ENCODE measurements at places on chromosomes 2 and 18.
A peak's percentile ranks its signal among the peaks of the same experiment; 100 is the strongest.

- peak; percentile 79 for DNase-seq
Measured at GRCh38 chr18:22169011-22169888, at the start of gene GATA6. GATA6 (plus strand) TSS chr18:22169589; CDS start chr18:22171145, 1,556 bp downstream.

DNA sequence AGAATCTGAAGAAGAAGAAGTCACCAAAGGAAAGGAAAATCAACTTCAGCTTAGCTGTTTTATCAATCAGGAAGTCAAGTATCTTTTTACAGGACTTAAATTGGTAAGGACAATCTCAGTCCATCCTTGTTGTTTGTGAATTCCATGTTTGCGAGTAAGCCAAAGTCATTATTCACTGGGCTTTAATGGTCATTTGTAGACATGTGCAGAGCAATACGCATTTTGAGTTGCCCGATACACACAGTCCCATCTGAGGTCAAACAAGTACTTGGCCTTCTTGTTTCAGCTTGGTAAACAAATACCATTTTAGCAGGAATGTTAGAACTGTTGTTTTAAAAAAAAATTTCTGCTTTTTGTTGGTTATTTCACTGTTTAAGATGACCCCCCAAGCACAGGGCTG is 40.9 kb downstream of the USP14 start:
- DNase-seq: no peak

DNA sequence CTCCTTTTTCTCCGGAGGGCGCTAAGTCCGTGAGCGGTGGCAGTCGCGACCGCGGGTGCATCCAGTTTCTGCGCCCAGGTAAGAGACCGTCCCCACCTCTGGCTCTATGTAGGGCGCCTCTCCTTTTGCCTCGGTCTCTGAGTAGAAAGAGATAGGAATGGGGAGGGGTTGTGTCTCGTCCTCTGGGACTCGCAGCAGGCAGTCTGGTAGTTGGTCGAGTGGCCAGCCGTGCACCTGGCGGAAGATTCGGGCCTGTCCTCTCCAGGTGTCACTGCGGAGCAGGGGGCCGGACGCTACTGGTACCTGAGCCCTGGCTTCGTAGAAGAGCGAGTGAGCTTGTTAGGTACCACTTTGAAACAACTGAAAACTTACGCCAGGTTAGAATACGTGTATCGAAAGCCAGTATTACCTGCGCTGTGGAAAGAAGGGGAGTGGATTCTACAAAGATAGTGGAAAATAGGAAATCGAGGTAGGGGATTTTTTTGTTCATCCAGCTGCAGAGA is 403 bp downstream of the MAP2 start:
- no peak for DNase-seq

DNA sequence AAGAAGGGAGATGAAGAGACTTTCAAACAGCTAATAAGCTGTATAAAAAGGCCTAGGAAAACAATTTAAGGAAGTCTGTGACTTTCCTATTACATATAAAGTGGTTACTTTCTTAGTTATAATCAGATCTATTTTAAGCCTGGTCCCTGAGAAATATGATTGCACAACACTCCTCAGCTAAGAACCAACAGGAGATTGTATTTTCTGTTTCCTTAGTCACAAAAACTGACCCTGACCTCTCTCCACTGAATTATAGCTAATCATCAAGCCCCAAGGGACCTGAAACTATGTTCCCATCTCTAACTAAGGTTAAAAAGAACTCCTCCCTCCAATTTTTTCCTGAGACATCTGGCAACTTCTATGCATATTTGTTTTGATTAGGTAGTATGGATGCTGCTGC is 106.9 kb downstream of the ROCK1 start:
- peak; percentile 94 for DNase-seq

GRCh38 chr2:62427146-62427545 is 78.8 kb downstream of the TMEM17 start:
- DNase-seq: no peak

GRCh38 chr2:11726384-11726783 is 20.0 kb upstream of the LPIN1 start:
- DNase-seq: no peak

GRCh38 chr2:8587920-8588830 is 93.7 kb upstream of the ID2 start:
- no peak for DNase-seq

GRCh38 chr2:122179492-122180165 is 424.2 kb downstream of the TSN start:
- no peak for DNase-seq

DNA sequence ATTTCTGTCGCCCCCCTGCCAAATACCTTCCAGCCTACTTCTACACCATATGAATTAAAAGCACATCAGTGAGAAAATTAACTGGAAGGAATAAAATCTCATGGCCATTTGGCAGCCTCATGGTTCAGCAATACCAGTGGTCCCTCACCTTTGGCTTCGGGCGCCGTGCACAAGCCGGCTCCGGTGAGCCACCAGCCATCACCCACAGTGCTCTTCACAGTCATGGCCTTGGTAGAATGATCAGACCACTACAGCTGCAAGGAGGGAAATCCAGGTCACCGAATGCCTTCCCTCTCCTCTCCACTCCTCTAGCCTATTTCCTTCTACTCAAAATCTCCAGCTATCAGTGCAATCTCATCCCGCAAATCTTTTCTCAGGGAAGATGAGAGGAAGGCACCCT is 239.1 kb downstream of the C1D start:
- no peak for DNase-seq

DNA sequence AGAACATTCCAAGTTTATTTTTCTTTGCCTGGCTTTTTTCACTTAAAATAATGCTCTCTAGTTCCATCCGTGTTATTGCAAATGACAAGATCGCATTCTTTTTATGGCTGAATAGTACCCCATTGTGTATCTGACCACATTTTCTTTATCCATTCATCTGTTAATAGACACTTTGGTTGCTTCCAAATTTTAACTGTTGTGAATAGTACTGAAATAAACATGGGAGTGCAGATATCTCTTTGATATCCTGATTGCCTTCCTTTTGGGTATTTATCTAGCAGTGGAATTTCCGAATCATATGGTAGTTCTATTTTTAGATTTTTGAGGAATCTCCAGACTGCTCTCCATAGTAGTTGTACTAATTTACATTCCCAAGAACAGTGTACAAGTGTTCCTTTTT is 230.5 kb downstream of the FIGN start:
- DNase-seq: no peak

- no peak for DNase-seq
Measured at GRCh38 chr2:203338322-203338721, 10.1 kb downstream of the ABI2 start.

DNA sequence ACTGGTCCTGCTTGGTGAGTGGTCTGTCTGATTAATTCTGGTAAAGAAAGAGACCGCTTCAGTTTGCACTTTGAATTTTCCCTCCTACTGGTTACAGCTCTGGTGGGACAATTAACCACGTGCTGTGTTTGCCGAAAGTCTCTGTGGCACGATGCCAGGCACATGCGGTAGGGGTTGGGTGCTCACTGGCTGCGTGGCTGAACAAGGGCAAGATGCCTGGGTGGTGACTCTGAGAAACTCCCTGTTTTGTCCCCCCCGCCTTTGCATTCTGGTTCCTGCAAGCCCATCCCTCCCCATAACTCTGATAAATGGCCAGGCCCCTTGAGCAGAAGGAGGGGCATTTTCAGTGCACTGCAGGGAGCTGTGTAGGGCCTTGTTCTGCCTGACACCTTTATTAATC is 206.1 kb downstream of the TFCP2L1 start:
- DNase-seq: no peak

DNA sequence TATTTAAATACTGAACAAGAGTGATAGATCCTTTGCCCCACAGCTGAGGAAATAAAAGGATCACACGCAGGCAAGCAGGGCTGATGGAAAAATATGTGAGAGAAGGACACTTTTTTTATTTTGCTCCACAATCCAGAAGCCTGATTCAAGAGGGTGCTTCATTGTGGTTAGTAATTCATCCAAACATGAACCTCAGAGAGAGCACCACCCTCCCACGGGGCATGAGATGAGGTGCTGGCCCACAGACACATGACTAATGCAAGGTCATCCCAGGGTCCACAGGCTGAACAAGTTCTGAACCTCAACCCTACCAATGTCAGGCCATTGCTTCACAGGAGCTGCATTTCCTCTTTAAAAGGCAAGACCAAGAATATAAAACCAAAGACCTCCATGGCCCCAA is 239.6 kb downstream of the MREG start:
- DNase-seq: peak; percentile 99

DNA sequence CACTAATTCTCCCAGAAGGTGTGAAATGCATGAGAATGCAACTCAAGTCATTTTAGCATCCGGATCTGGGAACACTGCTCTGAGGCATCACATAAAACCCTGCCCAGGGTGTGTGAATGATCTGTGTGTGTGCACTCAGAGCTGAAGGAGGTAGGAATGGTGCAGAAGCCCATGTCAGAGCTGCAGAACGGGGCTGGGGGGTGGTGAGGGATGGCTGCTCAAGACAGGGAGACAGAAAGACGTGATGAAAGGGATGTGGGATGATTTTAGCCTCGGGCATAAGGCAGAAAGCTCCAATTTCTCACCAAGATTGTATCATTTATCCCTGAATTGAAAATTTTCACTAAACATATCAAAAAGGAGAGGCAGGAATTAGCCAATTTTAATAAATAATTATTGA is 369.1 kb downstream of the EIPR1 start:
- no peak for DNase-seq

DNA sequence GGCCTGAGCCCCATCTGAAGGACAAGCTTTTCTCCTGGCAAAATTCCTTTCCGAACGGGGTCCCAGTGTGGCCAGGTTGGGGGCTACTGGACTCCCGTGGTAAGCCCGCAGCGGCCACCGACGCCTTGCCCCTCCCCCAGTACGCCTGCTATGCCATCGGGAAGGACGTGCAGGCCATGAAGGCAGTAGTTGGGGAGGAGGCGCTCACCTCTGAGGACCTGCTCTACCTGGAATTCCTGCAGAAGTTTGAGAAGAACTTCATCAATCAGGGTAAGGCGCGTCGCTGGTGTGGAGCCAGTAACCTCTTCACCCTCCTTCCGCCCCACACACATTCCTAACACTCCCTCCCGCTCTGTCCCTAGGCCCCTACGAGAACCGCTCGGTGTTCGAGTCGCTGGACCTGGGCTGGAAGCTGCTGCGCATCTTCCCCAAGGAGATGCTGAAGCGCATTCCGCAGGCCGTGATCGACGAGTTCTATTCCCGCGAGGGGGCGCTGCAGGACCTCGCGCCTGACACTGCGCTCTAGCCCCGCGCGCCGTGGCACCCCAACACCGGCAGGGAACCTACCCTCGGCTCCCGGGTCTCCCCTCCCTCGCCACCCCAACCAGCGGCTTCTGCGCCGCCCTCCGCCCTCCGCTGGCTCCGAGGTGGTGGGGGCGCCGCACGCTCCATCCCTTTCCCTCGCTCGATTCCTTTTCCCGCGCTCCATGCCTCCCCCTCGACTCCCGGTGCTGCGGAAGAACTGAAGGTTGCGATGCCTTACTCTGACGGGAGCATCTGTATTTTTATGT is 13.6 kb upstream of the ANKRD53 start:
- DNase-seq: no peak

DNA sequence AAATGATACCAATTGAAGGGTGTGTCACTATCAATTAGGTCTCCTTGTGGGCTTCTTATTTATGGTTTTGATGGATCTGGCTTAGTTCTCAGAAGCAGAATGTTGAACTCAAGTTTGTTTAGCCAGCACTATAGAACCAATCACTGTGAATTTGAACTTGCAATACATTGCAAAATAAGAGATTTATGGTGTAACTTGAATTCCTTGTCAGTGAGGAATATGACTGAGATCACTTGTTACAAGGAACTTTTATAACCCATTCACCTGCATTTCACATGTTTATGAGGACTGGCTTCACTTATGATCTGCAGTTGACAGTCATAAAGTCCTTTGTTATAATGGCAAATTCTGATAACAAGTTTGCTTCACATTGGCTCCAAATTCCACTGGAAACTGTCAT is 9.8 kb downstream of the GATA6 start:
- no peak for DNase-seq

DNA sequence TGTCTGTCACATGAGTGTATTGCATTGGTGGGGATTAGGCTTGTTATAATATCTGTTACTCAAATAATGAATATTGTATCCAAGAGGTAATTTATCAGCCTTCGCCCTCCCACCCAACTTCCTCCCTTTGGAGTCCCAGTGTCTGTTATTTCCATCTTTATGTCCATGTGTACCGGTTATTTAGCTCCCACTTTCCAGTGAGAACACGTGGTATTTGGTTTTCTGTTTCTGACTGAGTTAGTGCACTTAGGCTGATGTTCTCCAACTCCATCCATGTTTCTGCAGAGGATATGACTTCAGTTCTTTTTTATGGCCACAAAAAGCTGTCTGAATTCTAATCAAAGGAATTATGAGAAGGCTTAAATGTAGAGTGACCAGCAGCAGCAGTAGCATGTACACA is 104.0 kb upstream of the ARHGAP28 start:
- no peak for DNase-seq

DNA sequence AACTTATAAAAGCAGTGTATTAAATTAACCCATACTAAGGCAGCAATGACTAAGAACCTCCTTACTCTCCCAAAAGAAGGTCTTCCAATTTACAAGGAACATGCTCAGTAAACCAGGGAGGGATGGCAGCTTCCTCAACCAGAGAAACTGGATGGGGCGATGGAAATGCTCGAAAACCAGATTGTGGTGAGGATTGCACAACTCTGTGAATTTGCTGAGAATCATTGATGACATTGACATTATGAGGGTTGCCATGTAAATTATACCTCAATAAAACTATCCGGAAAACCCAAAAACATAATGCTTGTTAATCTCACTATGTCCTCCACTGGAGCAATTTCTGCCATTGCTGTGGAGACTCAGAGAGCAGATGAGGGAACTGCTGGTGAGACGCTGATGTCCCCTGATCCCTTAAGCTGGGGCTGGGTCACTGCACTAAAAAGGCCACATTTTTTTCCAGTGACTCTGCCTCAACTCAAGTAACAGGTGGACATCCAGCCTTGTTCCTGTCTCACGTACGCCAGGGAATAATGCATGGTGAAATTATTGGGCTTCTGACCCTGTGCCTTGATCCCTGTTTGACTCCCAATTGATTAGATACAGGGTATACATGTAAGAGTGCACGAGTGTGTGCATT is 288.3 kb downstream of the CYP26B1 start:
- no peak for DNase-seq

GRCh38 chr2:70738159-70738558 is 29.8 kb downstream of the ADD2 start:
- DNase-seq: no peak

DNA sequence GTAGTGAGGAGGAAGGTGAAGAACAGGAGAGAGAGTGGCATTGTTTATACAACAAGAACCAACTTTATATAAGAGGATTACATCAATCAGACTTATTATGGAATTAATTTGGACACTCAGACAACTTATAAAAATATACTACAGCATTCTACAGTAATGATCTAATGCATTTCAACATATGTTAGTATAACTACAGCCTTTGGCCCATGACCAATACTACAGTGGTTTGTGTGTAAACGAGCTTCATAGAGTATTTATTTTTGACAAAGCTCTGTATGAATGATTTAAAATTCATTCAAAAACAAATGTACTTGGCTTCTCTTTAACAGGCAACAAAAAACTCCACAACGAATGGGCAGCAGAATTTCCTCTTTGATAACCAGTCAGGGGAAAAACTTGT is 72.8 kb downstream of the ZNF521 start:
- DNase-seq: no peak

- DNase-seq: peak; percentile 73
Measured at GRCh38 chr2:43424262-43425207, 171.3 kb downstream of the THADA start.
